Motor neuron (in vitro differentiated cells): ENCODE measurements at places on chromosomes 7 and 10. TPM values are rescaled to one million over a fixed set of nuclear protein-coding genes. Genes with fewer than 3 reads are reported as not detected.
A peak's percentile ranks its signal among the peaks of the same experiment; 100 is the strongest.

GRCh38 chr10:31099094-31099493, 67.4 kb upstream of the ZNF438 start:
- no peak for ATAC-seq

GRCh38 chr10:69914398-69915214, 112.9 kb downstream of the COL13A1 start:
- peak; percentile 96 for ATAC-seq

The NUTM2D gene
- total RNA-seq, result 8.5 and 9.7 TPM in 2 replicates

DNA sequence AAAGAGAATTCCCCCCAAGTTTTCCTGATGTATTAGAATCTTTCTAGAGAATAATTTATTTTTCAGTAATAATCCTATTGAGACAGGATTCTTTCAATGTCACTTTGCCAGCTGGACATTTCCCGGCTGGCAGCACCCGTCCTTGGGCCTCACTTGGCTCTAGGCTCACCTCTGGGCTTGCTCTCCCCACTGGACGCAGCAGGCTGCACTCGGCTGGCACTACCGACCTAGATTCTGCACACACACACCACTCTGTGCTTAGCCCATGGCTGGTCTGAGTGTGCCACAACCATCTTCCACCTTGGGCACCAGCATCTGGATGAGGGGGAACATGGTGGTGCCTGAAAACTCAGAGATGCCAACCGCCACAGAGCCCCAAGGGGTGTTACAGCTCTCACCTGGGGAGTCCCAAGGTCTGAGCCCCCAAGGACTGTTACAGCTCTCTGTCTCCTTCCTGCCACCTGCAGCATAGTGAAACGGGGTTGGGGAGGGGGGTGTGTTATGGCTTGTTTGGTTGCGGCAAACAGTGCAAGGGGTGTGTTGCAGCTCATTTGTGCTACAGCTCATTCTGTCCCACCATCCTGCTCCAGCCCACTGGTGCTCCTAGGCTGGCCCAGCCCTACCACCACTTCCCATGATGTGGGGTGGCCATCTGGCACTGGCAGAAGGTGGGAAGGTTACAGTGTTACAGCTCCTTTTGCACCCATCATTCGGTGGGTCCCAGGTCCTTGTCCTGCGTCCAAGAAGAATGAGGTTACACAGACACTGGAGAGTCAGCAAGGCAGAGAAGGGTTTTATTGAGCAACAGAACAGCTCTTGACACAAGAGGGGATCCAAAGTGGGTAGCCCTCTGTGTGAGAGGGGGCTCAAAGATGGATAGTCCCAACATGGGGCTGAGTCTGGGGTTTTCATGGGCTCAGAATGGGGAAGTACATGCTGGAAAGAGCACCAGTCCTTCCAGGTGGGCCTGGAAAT, 2.1 kb downstream of the GALNTL5 start:
- no peak for ATAC-seq

The KIAA1549 gene
- total RNA-seq, result 8.2 and 13.2 TPM in 2 replicates

The SKIDA1 gene
- total RNA-seq, result 10.9 and 11.0 TPM in 2 replicates

- ATAC-seq, result no peak
Observed at GRCh38 chr7:101935521-101936141, 118.2 kb downstream of the CUX1 start.

The PILRA gene
- total RNA-seq, result 4.7 and 7.1 TPM in 2 replicates

- peak; percentile 16 for ATAC-seq
Observed at GRCh38 chr7:76512941-76513816, 2.8 kb downstream of the UPK3B start.

The OR9A2 gene
- 1.3 TPM in 1 of 2 replicates, not detected in the other for total RNA-seq

- ATAC-seq, result no peak
Observed at GRCh38 chr10:88017781-88018180, 154.4 kb downstream of the PTEN start.

GRCh38 chr7:4641091-4641666, 40.9 kb upstream of the FOXK1 start:
- no peak for ATAC-seq

The MYO1G gene
- total RNA-seq, result 0.27 and 0.41 TPM in 2 replicates

GRCh38 chr10:33212061-33212748, 122.3 kb downstream of the NRP1 start:
- ATAC-seq, result no peak
